ENCODE measurements at places on chromosomes 3 and 15.

- no peak for DNase-seq
Observed at GRCh38 chr15:44968475-44968874, 12.0 kb downstream of the TERB2 start.

DNA sequence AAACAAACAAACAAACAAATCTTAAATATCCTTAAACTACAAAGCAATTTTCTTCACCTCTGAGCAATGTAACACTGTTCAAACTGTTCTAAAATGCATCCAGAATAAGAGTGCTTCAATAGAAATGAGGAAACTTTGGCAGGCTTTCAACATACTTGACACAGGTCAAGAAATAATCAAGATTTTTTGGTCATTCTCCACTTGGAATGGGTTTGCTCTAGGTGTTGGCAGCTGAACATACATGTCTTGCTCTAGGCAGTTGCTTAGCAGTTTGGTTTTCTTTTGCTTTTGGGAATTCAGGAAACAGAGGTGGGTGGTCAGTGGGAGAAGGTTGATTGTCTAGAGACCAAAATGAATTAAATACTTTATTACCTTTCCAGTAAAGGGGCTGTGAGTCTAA, 1.4 kb upstream of the LRRC3B start:
- DNase-seq = no peak

DNA sequence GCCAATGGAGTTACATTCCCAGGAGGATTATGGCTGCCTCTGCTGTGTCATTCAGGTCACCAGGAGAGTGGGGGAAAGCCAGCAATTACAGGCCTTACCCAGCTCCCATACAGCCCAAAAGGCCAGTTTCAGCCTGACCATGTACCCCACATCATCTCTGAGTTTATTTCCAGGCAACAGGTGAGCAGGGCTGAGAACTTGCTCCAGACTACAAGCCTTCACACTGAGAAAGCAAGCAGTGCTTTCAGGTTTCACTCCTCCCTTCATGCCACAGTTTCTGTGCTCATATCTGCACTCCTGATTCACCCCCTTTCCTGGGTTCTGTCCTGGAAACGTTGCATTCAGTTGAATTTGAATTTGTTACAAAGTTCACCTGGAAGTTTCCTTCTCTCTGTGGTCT, 68.1 kb upstream of the ABI3BP start:
- no peak for DNase-seq

GRCh38 chr15:67927501-67928168, 87.8 kb upstream of the RNU6-1 start:
- no peak for DNase-seq

DNA sequence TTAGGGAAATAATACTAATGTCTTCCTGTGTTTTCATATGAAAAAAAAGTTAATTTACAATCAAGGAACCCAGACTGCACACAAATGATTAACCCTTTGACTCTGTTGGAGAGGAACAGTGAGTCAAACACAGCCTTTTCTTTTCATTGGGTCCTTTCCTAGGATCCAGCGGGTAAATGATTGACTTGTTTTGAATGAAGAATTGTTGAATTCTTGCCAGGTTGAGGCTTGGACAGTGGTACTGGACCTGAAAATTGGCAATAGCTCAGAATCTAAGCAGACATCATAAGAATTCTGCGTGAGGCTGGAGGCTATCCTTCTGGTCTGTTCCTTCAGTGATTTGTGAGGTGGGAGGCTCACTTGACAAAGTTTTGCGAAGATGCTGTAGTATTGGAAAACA, 143.0 kb downstream of the RYR3 start:
- no peak for DNase-seq

DNA sequence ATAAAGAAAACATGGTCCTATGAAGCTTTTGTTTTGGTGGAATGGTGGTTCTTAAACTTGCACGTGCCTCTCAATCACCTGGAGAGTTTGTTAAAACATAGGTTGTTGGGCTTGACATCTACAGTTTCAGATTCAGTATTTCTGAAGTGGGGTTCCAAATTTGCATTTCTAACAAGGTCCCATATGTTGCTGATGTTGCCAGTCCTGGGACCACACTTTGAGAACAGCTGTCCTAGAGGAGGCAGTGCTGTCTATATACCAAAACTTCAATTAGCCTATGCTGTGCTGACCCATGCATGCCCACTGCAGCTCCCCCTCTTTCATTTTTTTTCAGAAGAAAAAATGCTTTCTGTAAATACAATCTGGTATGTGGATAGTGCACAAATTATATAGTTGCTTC, 31.3 kb downstream of the ALCAM start:
- DNase-seq = no peak

DNA sequence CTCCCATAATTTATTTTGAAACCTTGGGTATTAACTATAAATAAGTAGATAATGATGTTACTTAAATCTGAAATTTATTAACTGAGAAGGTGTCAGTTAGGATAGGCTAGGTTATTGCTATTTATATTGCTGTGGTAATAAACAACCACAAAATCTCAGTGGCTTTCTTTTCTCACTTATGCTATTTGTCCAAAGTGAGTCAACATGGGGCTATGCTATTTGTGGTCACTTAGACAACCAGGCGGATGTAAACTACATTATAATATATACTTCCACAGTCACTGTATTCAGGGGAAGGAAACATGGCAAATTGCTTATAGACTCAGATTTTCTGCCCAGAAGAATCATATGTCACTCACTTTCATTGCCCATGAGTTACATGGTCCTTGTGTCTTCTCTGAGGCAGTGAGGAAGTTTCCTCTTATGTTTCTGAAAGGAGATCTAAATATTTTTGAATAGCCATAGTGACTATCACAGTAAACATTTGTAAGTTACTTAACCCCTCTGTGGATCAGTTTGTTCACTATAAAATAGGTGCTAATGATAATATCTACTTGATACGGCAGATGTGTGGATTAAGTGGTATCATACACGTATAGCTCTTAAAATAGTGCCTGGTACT, 19.8 kb downstream of the HMG20A start:
- peak; percentile 52 for DNase-seq

DNA sequence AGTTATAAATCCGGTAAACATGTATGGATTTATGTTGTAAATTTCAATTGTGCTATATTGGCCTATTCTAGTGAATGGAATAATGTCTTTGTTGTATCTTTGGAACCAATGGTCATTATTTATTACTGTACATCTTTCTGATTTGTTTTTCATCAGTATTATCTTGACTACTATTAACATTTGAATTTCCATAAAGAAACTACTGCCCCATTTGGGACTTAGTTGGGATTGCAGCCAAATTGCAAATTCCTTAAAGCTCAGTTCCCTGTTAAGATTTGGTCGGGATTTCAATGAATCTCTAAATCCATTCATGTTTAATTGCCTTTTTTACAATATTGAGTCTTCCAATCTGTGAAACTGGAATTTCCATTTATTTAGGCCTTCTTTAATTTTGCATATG, 822.4 kb upstream of the CADM2 start:
- DNase-seq = no peak

GRCh38 chr3:128060473-128061381, 8.5 kb downstream of the SEC61A1 start:
- DNase-seq = no peak

Data from LoVo (cell line).